ENCODE measurements at places on chromosomes 13 and 19. TPM values are rescaled to one million over a fixed set of nuclear protein-coding genes. Genes with fewer than 3 reads are reported as not detected.

Gene CEACAM21
- 33.6 TPM for total RNA-seq

Gene KIR3DL1
- total RNA-seq: not detected

Gene GJA3
- total RNA-seq: 0.05 TPM

Gene SERPINE3
- total RNA-seq: not detected

Gene SH2D3A
- 23.2 TPM for total RNA-seq

Gene PLVAP
- not detected for total RNA-seq

Gene VSIG10L
- 1.5 TPM for total RNA-seq

Gene ATP4A
- not detected for total RNA-seq

Gene SPTBN4
- total RNA-seq: 1.1 TPM

Gene SYMPK
- 96.9 TPM for total RNA-seq

Gene ERFL
- 1.3 TPM for total RNA-seq

Gene ATP13A1
- 48.7 TPM for total RNA-seq

Gene FAM216B
- not detected for total RNA-seq

Gene CLEC17A
- total RNA-seq: 0.15 TPM

Gene KLHL1
- total RNA-seq: not detected

Gene LRG1
- total RNA-seq: 1.5 TPM

Gene NRTN
- total RNA-seq: 0.38 TPM

Gene C5AR1
- total RNA-seq: 0.19 TPM

Gene ICAM5
- 0.72 TPM for total RNA-seq

Gene CLC
- not detected for total RNA-seq

Gene ZNF574
- total RNA-seq: 8.4 TPM

Gene HMG20B
- 63.3 TPM for total RNA-seq

Gene CYP2S1
- total RNA-seq: 1.9 TPM

Gene ZNF470
- 0.99 TPM for total RNA-seq

Gene LGALS13
- total RNA-seq: not detected

Gene ZNF667
- 0.49 TPM for total RNA-seq

Gene LGALS4
- total RNA-seq: not detected

Gene KIR3DL2
- total RNA-seq: 0.17 TPM

Gene ATXN8OS
- total RNA-seq: not detected

Gene LRRC63
- 0.24 TPM for total RNA-seq

Gene ZSCAN18
- total RNA-seq: 26.1 TPM

Gene KLK1
- total RNA-seq: 1.1 TPM

Gene ZNF418
- 2.9 TPM for total RNA-seq

Gene B3GNT8
- total RNA-seq: not detected

Gene NFIX
- total RNA-seq: 6.2 TPM
